Neural crest cell (in vitro differentiated cells): ENCODE measurements at places on chromosomes 3 and 15. TPM values are rescaled to one million over a fixed set of nuclear protein-coding genes. Genes with fewer than 3 reads are reported as not detected.
A peak's percentile ranks its signal among the peaks of the same experiment; 100 is the strongest.

Gene RHCG
- total RNA-seq = not detected in 2 replicates

- no peaks in the 10 kb centered on the region for H3K27me3 ChIP-seq
- no peak overlapping the region for H3K4me3 ChIP-seq
- no peak for DNase-seq
- no peak overlapping the region for H3K27ac ChIP-seq
Observed at GRCh38 chr3:20450611-20451010, 264.6 kb upstream of the SGO1 start.

Gene HHATL
- not detected in 2 replicates for total RNA-seq

DNA sequence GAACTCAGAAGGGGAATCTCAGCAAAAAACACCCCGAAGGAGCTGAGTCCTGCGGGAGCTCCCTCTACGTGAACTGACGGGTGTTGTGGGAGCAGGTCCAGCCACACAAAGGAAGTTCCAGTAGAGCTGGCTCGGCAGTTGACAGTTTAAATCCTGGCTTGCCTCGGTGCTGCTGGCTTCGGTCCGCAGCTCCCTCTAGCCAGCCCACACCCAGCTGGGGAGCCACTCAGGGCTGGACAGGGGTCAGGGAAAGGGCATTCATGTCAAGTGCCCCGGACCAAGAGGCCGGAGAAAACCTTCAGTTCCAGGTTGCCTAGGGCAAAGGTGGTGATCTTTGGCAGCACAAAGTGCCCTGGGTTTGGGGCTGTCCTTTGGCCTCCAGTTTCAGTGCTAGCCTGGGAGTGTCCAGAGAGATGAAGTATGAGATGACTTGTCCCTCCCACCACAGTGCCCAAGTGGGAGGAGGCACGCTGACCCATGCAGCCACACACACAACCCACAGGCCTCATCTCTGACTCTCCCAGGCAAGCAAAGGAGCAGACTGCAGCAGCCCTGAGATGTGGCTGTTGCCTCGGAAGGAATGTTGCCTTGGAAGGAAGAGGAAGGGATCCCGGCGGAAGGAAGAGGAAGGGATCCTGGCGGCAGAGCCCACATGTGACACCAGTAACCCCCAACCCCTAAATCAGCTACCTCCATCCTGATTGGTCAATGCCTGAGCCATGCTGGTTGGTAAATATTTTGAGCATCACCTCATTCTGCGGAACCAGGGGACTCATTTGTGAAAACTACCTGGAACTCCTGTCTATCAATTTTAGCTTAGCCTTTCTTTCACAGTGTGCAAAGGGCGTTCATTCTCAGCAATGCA, 13.9 kb upstream of the ANPEP start:
- H3K27ac ChIP-seq = peak overlapping the region; percentile 85
- DNase-seq = no peak
- H3K4me1 ChIP-seq = peaks cover 27% of the 10 kb centered on the region
- H3K27me3 ChIP-seq = no peaks in the 10 kb centered on the region
- H3K36me3 ChIP-seq = peaks cover 5% of the 10 kb centered on the region

DNA sequence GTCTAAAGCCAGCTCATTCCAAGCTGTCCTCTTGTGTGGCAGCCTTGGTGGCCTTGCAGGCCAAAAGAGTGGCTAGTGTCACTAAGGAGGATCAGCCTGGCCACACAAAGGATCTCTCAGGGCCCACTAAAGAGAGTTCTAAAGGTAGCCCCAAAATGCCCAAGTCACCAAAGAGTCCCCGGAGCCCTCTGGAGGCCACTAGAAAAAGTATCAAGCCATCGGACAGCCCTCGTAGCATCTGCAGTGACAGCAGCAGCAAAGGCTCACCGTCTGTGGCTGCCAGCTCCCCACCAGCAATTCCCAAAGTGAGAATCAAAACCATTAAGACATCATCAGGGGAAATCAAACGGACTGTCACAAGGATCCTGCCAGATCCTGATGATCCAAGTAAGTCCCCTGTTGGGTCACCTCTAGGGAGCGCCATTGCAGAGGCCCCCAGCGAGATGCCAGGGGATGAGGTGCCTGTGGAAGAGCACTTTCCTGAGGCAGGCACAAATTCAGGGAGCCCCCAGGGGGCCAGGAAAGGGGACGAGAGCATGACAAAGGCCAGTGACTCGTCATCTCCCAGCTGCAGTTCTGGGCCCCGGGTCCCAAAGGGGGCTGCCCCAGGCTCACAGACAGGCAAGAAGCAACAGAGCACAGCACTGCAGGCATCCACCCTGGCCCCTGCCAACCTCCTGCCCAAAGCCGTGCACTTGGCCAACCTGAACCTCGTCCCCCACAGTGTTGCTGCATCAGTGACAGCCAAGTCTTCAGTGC, 33.5 kb upstream of the ALPK3 start:
- H3K4me3 ChIP-seq = no peak overlapping the region
- no peak for DNase-seq
- H3K36me3 ChIP-seq = peaks cover 9% of the 10 kb centered on the region
- H3K27me3 ChIP-seq = no peaks in the 10 kb centered on the region
- H3K4me1 ChIP-seq = peaks cover 5% of the 10 kb centered on the region
